Stimulated activated CD4-positive, alpha-beta T cell treated with anti-CD3 and anti-CD28 coated beads, Interleukin-1b, Interleukin-23, amount 100 ng/mL, for 1 hour (primary cell): ENCODE measurements at places on chromosomes 5 and 9.

DNA sequence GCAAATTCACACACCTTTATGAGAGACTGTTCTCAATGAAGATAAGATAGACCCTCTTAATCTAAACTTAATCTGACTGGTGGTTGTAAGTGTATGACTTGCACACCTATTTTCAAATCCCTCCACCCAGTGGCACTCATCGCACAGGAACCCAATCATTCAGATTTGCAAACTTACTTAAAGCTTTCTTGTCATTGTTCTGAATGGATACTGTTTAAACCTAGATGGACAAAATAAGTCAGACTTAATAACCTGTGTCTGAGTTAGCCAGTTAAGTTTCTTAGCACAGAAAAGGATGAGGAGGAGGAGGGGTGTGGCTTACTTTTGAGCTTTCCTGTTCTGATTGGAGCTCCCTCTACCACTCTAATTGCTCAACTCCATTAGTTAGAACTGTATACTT lies 252.4 kb upstream of the CCNH start:
- no peak for DNase-seq

DNA sequence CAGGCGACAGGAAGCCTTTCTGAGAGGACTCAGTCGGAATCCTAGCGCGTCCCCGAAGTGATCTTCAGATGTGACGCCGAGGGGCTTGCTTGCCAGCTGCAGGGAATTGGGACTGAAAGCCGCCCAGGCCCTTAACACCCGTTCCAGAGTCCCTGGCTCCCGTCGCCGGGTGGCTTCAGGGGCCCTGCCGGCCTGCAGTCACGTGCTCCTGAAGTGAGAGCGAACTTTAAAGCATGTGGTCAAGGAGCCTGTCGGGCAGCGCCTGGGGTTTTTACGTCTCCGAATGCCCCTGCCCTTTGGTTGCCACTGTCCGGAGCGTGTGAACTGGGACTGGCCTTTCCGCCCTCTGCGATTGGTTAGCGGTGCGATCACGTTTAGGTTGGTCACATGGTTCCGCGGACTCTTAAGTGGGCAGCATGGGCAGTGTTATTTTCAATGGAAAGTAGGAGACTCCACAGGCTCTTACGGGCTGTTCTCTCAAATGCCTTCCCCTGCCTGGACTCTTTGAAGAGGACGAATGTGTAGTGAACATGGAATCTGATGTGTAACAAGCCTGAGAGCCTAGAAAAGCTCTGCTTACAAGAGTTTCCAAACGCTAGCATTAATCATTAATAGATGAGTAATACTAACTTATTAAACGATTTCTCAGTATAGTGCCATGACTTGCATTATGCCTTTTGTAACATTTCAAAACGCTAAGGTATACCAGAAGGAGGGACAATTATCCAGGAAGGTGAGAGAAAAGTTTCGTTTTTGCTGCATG lies 1.9 kb downstream of the VLDLR start:
- DNase-seq, result no peak

DNA sequence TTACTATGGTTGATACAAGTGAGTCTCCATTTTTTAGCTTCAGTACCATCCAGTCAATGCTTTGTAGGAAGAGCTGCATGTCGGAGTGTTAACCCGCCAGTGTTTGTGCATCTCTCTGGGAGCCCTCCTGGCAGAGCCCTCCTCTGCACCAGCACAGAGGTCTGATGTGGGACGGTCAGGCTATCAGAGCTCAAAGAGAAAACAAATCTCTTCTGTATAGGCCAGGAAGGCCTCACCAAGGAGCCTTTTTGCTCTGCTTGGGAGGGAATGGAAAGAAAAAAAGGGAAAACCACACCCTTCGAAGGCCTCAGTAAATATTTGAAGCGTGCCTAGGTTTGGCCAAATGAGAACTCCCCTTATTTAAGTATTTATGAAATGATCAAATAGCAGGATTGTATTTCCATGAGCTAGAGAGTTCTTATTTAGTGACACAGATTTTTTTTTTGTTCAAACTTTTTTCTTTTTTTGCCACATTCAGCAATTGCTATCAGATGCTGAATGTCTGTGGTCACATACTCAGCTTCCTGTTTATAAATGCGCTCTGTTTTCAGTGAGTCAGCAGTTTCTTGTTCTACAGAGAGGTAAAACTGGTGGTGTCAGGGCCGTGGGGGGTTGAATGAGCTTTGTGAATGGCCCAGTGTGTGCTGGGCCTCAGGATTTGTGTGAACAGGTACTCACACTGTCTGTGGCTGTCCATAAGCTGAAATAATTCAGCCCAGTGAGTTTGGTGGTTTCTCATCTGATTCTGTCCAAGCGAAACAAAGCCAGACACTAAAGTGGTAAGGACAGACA lies 226.6 kb downstream of the SNX18 start:
- no peak for DNase-seq

DNA sequence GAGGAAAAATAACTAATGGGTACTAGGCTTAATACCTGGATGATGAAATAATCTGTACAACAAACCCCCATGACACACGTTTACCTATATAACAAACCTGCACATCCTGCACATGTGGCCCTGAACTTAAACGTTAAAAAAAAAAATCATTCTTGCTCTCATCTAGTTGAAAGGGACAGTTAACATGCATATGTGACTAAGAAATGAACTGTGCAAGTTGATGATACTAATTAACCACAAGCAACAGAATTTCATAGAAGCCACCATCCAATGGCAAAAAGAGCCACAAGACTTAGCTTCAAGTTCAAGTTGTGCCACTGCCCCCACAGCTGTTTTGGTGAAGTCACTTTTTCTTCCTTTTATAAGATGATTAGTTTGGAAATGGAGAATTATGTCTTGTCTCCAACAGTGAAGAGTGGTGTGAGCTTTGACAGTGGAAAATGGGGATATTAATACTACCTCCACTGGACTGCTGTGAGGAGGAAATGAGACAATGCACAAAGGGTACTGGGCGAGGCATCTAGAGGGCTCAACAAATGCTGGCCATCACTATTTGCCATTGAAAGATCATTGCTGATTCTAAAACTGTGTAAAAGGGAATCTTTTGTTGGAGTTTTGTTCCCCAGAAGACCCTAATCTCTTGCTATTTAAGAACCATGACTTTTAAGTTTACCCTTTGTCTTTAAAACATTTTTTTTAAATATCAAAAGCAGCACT lies 202.1 kb downstream of the EBF1 start:
- no peak for DNase-seq

- no peak for DNase-seq
Measured at GRCh38 chr5:135377751-135378680, 21.0 kb downstream of the MACROH2A1 start.

GRCh38 chr5:10331341-10331796 lies 22.1 kb upstream of the MARCHF6 start:
- DNase-seq, result no peak

GRCh38 chr9:14616188-14616982 lies 76.8 kb downstream of the ZDHHC21 start:
- no peak for DNase-seq

DNA sequence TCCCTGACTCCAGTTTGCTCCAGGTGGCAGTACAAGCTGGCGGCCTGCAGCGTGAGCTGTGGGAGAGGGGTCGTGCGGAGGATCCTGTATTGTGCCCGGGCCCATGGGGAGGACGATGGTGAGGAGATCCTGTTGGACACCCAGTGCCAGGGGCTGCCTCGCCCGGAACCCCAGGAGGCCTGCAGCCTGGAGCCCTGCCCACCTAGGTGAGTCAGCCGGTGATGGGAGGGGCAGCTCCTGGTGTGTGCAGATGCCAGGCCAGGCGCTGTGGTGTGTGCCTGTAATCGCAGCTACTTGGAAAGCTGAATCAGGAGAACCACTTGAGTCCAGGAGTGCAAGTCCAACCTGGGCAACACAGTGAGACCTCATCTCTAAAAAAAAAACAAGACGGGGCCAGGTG lies 10.0 kb upstream of the CACFD1 start:
- DNase-seq, result no peak
